CD4-positive, CD25-positive, alpha-beta regulatory T cell (primary cell): ENCODE measurements at places on chromosomes 1 and 21. TPM values are rescaled to one million over a fixed set of nuclear protein-coding genes. Genes with fewer than 3 reads are reported as not detected.

NPPB gene
- total RNA-seq: not detected

FCGR3B gene
- not detected for total RNA-seq

CAPZA1 gene
- total RNA-seq: 244 TPM

SEMA4A gene
- total RNA-seq: 41.2 TPM

PTPRC gene
- total RNA-seq: 946 TPM

MAPKAPK2 gene
- total RNA-seq: 167 TPM

DAP3 gene
- 120 TPM for total RNA-seq

CRABP2 gene
- 5.1 TPM for total RNA-seq

RAB13 gene
- total RNA-seq: 0.57 TPM

PRRX1 gene
- not detected for total RNA-seq

TMPRSS2 gene
- total RNA-seq: not detected

BCL2L15 gene
- total RNA-seq: 2.2 TPM

DRAXIN gene
- not detected for total RNA-seq

PLPP3 gene
- total RNA-seq: not detected

CR1 gene
- total RNA-seq: 0.94 TPM

MROH9 gene
- not detected for total RNA-seq

HSPB7 gene
- not detected for total RNA-seq

CCDC181 gene
- not detected for total RNA-seq

FMN2 gene
- not detected for total RNA-seq

RXFP4 gene
- total RNA-seq: not detected

KIF21B gene
- 96.9 TPM for total RNA-seq

AUNIP gene
- total RNA-seq: not detected

GPR3 gene
- total RNA-seq: 0.47 TPM

NHLH1 gene
- not detected for total RNA-seq

FHAD1 gene
- not detected for total RNA-seq

TMEM79 gene
- total RNA-seq: 5.1 TPM

COL24A1 gene
- total RNA-seq: 0.32 TPM

DIPK1A gene
- total RNA-seq: 10.9 TPM

ZNF683 gene
- total RNA-seq: not detected

KRTAP19-1 gene
- total RNA-seq: not detected

FGR gene
- total RNA-seq: 0.15 TPM

ZMYND12 gene
- 1.0 TPM for total RNA-seq

TTLL10 gene
- total RNA-seq: not detected

LSM10 gene
- total RNA-seq: 33.8 TPM

MFSD2A gene
- 3.7 TPM for total RNA-seq

C1orf226 gene
- 0.10 TPM for total RNA-seq
